Lower lobe of right lung (tissue), 2 donors: ENCODE measurements at places on chromosomes 1 and 21. TPM values are rescaled to one million over a fixed set of nuclear protein-coding genes. Genes with fewer than 3 reads are reported as not detected.
A peak's percentile ranks its signal among the peaks of the same experiment; 100 is the strongest.

The MX2 gene
- 35.5 TPM for total RNA-seq

The CADM3 gene
- 8.8 TPM for total RNA-seq

The AKT3 gene
- total RNA-seq = 52.5 TPM

The ZNF683 gene
- 1.2 TPM for total RNA-seq

The MCOLN3 gene
- 7.6 TPM for total RNA-seq

The RAD54L gene
- total RNA-seq = 1.7 TPM

The CR2 gene
- 0.09 TPM for total RNA-seq

The PLA2G2A gene
- 181 TPM for total RNA-seq

DNA sequence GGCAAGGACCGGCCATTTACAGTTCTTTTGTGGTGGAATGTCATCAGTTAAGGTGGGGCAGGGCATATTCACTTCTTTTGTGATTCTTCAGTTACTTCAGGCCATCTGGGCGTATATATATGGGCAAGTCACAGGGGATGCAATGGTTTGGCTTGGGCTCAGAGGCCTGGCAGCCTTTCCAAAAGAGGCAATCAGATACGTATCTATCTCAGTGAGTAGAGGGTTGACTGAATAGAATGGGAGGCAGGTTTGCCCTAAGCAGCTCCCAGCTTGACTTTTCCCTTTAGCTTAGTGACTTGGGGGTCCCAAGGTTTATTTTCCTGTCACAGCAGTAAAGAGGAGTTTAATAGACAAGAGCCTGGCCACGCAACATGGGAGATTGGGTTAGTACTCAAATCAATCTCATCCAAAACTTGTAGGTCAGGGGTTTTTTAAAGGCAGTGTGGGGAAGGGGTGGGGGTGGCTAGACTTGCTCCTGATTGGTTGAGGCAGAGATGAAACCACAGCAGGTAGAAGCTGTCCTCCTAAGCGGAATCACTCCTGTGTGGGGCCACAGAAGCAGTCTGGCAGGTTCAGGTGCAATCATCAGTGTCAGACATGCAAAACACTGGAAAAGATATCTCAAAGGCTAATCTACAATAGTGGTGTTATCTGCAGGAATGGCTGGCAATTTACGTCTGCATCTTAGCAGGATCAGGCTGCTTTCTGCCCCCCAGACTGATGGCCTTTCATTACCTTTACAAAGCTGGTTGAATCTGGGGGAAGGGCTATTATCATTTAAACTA is 112.9 kb downstream of the TLR5 start:
- H3K4me1 ChIP-seq = no peaks in the 10 kb centered on the region
- no peak overlapping the region for H3K4me3 ChIP-seq
- no peaks in the 10 kb centered on the region for H3K27me3 ChIP-seq
- no peak overlapping the region for H3K27ac ChIP-seq
- DNase-seq = no peak
- H3K36me3 ChIP-seq = no peaks in the 10 kb centered on the region

- no peaks in the 10 kb centered on the region for H3K36me3 ChIP-seq
- no peak overlapping the region for H3K4me3 ChIP-seq
- H3K27ac ChIP-seq = no peak overlapping the region
- no peaks in the 10 kb centered on the region for H3K4me1 ChIP-seq
Observed at GRCh38 chr1:183227422-183228346, 41.6 kb downstream of the LAMC2 start.

DNA sequence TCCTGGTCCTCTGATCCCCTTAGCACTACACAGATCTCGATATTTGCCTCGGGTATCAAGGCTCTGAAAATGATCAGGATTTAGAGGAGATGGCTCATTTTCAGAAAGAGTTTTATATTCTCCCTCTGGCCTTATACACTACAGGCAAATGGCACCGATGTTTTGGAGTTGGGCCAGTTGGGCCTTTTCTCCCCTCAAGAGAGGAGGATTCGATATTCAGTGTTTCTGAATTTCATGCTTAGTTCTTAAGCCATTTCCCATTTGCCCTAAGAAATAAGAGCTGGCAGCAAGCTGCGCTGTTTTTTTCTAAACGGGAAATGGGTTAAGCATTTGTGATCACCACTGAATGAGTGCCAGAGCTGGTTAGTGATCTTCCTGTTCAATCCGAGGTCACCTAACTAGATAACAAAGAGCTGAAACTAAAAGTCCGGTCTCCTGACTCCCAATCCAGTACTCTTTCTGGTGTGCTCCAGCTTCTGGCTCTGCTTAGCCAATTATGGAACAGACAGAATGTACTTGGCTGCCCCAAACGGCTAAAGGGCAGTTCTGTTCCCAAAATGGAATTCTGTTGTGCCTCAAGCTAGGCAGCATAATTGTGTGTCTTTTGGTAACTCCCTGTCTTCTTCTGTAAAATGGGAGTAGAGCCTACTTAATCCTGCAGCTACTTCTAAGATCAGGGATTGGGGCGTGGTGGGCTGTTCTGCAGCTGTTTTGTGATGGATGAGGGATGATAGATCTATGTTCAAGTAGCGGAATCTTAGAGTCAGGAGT is 1.2 kb upstream of the CPT2 start:
- H3K4me1 ChIP-seq = peaks cover 34% of the 10 kb centered on the region
- H3K36me3 ChIP-seq = no peaks in the 10 kb centered on the region
- H3K27me3 ChIP-seq = no peaks in the 10 kb centered on the region
- peak overlapping the region; percentile 93 for H3K4me3 ChIP-seq
- no peak for DNase-seq

DNA sequence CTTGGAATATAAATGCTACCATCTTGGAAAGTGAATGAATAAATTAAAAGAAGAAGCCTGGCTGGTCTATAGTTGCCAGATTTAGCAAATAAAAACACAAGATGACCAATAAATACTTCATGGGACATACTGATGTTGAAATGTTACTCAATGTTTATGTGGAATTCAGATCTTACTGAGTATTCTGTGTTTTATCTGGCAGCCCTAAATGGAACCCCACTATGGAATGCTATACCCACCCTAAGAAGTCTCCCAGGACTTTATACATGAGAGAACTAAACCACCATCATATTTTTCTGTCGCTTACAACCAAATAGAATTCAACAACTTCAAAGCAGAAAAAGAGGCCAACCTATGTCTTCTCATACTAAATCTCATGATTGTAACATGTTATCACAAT is 177.6 kb upstream of the HMCN1 start:
- no peaks in the 10 kb centered on the region for H3K36me3 ChIP-seq
- H3K27me3 ChIP-seq = no peaks in the 10 kb centered on the region
- H3K27ac ChIP-seq = no peak overlapping the region
- no peak for DNase-seq

DNA sequence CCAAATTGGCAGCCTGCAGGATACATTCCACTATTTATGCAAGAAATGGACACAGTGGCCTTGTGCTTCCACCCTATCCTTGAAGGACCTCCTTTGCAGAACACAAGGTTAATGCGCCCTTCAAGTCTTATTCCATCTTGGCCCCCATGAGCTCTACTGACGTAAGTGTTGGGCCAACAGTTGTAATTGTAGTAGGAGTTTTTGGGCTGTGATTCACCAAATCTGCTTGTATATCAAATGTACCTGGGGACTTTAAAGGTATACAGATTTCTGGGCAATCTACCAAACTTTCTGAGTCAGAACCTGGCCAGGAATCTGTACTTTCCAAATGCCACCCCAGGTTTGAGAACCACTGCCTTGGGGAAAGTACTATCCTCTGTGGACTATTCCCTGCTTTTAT is 100.9 kb upstream of the MARK1 start:
- no peak overlapping the region for H3K4me3 ChIP-seq
- DNase-seq = no peak
- no peak overlapping the region for H3K27ac ChIP-seq
- H3K36me3 ChIP-seq = no peaks in the 10 kb centered on the region
- no peaks in the 10 kb centered on the region for H3K27me3 ChIP-seq

DNA sequence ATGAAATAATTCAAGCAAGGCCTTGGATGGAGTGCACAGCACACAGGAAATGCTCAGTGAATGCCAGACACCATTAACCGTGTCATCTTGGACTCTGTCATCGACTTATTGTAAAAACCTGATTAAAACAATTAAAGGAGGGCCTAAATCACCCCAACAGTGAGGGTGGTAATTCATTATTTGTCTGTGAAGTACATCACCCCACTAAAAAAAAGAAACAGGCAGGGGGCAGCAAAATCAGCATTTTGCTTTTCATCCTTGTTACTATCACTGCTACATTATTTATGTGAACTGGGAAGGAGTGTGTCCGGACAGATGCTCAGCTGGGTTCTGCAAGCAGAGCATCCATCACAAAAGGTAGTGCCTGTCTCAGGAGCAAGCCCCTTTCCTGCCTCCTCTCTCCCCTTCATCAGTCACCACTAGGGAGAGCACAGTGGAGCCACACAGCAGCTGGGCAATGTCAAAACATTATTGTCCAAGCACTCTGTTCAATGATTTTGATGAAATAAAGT is 98.5 kb downstream of the RERE start:
- no peak for DNase-seq
- H3K36me3 ChIP-seq = no peaks in the 10 kb centered on the region
- no peaks in the 10 kb centered on the region for H3K27me3 ChIP-seq
- peaks cover 10% of the 10 kb centered on the region for H3K4me1 ChIP-seq
- H3K4me3 ChIP-seq = no peak overlapping the region

DNA sequence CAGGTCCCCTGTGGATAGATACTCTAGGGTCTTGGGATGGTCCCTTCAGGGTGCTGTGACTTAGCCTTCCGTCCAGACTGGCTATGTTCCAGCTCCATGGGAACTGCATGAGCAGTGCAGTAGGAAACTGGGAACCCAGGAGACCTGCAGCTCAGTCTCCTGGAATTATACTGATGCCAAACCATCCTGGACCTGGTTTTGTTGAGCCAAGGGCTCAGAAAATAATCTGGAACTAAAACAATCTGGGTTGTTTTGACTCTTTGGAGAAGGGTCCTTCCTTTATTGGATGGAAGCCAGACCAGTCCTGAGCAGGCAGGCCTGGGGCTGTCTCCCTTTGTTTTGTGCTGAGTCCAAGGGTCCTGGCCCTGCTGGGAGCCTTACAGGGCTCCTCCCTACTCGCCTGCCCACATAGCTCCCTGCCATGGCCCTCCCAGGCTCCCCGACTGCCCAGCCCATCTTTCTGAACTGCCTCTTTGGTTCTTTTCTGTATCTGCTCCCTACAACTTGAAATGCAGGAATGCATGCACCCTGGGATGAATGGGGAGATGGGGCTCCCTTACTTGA is 1.2 kb downstream of the IPO13 start:
- H3K4me3 ChIP-seq = peak overlapping the region; percentile 74
- no peaks in the 10 kb centered on the region for H3K27me3 ChIP-seq
- H3K4me1 ChIP-seq = peaks cover 37% of the 10 kb centered on the region
- no peak for DNase-seq

- H3K36me3 ChIP-seq = no peaks in the 10 kb centered on the region
- no peak overlapping the region for H3K4me3 ChIP-seq
- no peak for DNase-seq
- no peaks in the 10 kb centered on the region for H3K4me1 ChIP-seq
- H3K27me3 ChIP-seq = peaks cover 16% of the 10 kb centered on the region
Observed at GRCh38 chr1:30657131-30658013, 66.0 kb downstream of the MATN1 start.

- no peak overlapping the region for H3K4me3 ChIP-seq
- DNase-seq = no peak
- no peaks in the 10 kb centered on the region for H3K4me1 ChIP-seq
Observed at GRCh38 chr1:215292932-215293331, 210.4 kb downstream of the KCNK2 start.

GRCh38 chr1:55618199-55618598 is 403.0 kb upstream of the USP24 start:
- no peaks in the 10 kb centered on the region for H3K4me1 ChIP-seq
- no peaks in the 10 kb centered on the region for H3K27me3 ChIP-seq
- H3K4me3 ChIP-seq = no peak overlapping the region
- H3K36me3 ChIP-seq = no peaks in the 10 kb centered on the region
- DNase-seq = no peak

DNA sequence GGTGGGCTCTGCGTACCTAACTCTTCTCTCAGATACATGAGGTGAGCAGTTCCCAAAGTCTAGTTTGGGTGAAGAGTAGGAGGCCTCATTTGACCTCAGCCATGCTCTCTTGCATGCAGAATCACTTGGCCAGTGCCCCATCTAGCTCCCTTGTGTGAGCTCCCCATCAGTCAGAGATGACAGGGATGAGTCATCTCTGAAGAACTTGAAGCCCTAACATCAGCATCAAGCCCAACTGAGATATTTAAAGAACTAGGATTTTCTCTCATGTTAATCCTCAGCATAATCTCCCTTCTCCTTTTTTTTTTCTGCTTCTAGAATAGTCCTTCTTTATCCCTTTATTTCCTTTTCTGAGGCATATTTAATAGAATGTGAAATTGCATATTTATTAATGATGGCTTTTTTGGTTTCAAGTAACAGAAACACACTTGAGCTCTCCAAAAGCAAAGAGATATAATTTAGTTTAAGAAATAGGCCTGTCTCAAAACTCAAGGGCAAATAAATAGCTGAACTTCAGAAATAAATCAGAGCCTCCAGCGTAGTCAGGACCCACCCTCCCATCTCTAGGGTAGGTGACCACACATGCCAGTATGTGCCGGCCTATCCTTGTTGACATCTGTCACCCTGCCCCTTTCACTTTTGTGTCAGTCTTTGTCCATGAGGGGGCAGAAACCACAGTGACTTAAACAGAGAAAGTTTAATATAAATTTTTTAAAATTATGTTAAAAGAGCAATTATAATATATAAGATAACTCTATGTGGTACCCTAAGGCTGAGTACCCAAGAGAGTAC is 112.3 kb downstream of the TSEN15 start:
- no peaks in the 10 kb centered on the region for H3K36me3 ChIP-seq
- H3K4me1 ChIP-seq = peaks cover 33% of the 10 kb centered on the region
- no peak overlapping the region for H3K4me3 ChIP-seq

DNA sequence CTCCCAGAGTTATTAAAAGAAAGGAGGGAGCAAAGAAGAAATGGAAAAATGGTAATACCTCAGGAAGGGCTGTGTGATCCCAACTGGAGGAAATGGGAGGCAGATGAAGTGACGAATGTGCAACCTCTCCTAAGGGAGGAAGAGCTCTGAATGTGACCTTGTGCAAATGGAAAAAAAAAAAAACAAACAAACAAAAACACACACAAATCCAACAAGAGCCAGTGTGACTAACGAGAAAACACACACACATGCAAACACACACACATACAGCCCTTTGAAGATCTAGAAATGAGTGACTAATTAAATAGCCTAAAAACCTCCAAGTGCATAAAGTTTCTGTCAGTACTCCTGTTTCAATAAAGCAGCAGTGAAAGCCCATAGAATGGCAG is 49.0 kb downstream of the CCN1 start:
- peaks cover 14% of the 10 kb centered on the region for H3K4me1 ChIP-seq
- no peak overlapping the region for H3K4me3 ChIP-seq
- DNase-seq = no peak
- H3K27ac ChIP-seq = peak overlapping the region; percentile 72

DNA sequence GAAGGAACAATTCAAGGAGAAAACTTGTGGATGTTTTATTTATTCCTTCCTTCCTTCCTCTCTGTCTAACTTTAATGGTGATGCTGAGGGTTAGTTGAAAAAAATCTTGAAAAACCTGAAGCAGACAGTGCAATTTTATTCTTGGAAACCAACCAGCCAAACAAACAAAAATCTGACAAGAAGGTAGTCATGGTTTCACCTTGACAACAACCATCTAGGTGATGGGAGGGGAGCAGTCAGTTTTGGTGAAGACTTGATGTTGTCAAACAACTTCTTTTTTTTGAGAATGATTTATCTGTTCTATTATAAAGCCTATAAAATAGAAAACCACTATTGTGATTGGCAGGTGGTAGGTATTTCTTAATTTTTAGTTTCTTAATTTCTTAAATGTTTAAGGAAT is 92.4 kb upstream of the GPR88 start:
- no peaks in the 10 kb centered on the region for H3K36me3 ChIP-seq
- H3K4me1 ChIP-seq = peaks cover 13% of the 10 kb centered on the region
- no peak overlapping the region for H3K27ac ChIP-seq
- H3K4me3 ChIP-seq = no peak overlapping the region
- H3K27me3 ChIP-seq = no peaks in the 10 kb centered on the region

- no peaks in the 10 kb centered on the region for H3K4me1 ChIP-seq
- H3K36me3 ChIP-seq = no peaks in the 10 kb centered on the region
- H3K4me3 ChIP-seq = no peak overlapping the region
- no peaks in the 10 kb centered on the region for H3K27me3 ChIP-seq
- no peak overlapping the region for H3K27ac ChIP-seq
Observed at GRCh38 chr21:15592271-15592860, 137.4 kb upstream of the USP25 start.
